ENCODE measurements at places on chromosomes 11 and 22.

- DNase-seq = no peak
These were observed 30.1 kb upstream of the TMEM45B start for GRCh38 chr11:129785383-129786111.

DNA sequence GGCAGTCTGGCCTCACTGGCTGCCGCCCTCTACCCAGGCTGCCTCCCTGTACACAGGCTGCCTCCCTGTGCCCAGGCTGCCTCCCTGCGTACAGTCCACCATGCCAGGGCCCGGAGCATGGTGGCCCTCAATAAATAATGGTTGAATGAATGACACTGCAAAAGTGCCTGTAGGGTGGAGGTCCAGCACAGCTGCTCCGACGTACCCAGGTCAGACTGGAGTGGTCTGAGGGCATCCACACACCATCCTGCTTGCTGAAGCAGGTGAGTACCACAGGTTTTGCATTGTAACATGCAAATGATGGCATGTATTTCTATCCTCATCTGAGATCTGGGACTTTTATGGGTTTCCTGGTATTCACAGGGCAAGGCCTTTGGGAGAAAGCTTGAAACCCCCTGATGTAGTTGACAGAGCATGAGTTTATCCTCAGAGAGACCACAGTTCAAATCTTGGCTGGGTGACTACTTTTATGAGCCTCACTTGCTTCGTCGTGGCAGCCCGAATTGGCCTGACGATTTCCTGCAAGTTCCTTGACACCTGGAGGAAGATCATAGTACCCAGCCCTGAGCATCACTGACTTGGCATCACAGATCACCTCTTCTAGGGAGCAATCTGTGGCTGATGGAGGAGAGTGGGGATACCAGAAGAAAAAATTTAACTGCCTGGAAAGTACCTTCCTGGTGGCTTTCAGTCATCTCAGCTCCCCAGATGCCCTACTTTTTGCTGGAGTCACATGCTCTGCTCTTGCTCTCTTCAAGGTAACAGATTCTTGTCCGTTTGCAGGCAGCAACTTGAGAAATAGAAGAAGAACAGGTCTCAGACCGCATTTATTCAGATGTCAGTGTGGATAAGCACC, 16.0 kb upstream of the CYB5R3 start:
- DNase-seq = no peak

GRCh38 chr22:17792299-17792698, 18.0 kb upstream of the BID start:
- no peak for DNase-seq

DNA sequence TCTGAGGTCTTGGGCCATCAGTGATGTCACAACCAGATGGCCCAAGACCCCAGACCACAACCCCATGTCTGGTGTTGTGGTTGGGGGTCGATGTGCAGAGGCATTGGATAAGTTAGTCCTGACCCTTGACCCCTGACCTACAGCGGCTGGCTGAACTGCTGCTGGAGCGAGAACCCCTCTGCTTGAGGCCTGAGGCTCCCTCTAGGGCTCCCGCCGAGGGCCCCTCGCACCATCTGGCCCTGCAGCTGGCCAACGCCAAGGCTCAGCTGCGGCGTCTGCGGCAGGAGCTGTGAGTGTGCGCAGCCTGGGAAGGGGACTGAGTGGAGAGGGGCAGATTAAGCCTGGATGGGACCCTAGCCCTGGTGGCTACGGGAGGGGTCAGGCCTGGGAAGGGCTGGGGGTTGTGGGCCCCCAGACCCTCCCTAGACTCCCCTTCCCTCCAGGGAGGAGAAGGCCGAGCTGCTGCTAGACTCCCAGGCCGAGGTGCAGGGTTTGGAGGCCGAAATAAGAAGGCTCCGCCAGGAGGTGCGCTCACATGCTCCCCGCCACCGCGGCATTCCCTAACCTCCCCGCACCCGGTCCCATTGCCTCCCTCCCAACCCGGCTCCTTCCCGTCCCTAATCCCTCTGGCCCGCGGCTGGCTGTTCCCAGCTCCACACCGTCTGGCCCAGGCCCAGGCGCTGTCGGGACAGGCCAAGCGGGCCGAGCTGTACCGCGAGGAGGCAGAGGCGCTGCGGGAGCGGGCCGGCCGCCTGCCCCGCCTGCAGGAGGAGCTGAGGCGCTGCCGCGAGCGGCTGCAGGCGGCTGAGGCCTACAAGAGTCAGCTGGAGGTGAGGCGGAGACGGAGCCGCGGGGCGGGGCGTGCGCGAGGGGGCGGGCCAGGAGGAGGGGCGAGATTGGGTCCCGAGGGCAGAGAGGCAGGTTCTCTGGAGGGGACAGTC, 2.1 kb downstream of the CCDC88B start:
- DNase-seq = peak; percentile 80

GRCh38 chr11:46471943-46472661, 80.5 kb upstream of the CHRM4 start:
- no peak for DNase-seq
